ENCODE measurements at places on chromosomes 13 and 19. TPM values are rescaled to one million over a fixed set of nuclear protein-coding genes. Genes with fewer than 3 reads are reported as not detected.

The NLRP12 gene
- total RNA-seq: 0.76 TPM

The ACER1 gene
- total RNA-seq: not detected

The DENND1C gene
- not detected for total RNA-seq

The KCNC3 gene
- 0.76 TPM for total RNA-seq

The CPB2 gene
- not detected for total RNA-seq

The ZNF649 gene
- total RNA-seq: 9.1 TPM

The UBE2S gene
- total RNA-seq: 40.6 TPM

The SEMA6B gene
- total RNA-seq: 69.4 TPM

The ATP1A3 gene
- total RNA-seq: under 0.01 TPM

The RAB3A gene
- total RNA-seq: 0.76 TPM

The LGALS4 gene
- not detected for total RNA-seq

The OR7G1 gene
- total RNA-seq: not detected

The SCN1B gene
- 5.2 TPM for total RNA-seq

The TEX30 gene
- 23.2 TPM for total RNA-seq

The MTUS2 gene
- total RNA-seq: not detected

The PDE4A gene
- 1.3 TPM for total RNA-seq

The C19orf12 gene
- 19.8 TPM for total RNA-seq

The DACH1 gene
- total RNA-seq: 0.51 TPM

The RUBCNL gene
- 0.13 TPM for total RNA-seq

The ALOX5AP gene
- total RNA-seq: 0.25 TPM

The KLK1 gene
- not detected for total RNA-seq

The KIR2DL4 gene
- total RNA-seq: not detected

The VSTM1 gene
- not detected for total RNA-seq

The CRTC1 gene
- 1.1 TPM for total RNA-seq

The C2CD4C gene
- total RNA-seq: 3.7 TPM

The FCER2 gene
- total RNA-seq: not detected

Measured in dermis microvascular lymphatic vessel endothelial cell (primary cell).